ENCODE measurements at places on chromosomes 4 and X.

DNA sequence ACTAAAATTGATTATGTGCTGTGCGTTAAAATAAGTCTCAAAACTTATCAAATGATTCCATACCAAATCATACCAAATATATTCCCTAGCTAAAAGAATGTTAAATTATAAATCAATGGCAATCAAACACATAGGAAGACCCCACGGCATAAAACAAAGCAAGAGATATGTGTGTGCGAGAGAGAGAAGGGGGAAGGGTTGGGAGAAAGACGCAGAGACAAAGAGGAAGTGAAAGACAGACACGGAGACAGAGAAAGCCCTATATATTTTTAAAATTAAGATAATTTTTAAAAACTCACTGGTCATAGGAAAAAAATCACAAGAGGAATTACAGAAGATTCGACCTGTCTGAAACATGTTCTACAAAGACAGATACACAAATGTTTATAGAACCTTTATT, 371.4 kb downstream of the NLGN4X start:
- no peak for DNase-seq

DNA sequence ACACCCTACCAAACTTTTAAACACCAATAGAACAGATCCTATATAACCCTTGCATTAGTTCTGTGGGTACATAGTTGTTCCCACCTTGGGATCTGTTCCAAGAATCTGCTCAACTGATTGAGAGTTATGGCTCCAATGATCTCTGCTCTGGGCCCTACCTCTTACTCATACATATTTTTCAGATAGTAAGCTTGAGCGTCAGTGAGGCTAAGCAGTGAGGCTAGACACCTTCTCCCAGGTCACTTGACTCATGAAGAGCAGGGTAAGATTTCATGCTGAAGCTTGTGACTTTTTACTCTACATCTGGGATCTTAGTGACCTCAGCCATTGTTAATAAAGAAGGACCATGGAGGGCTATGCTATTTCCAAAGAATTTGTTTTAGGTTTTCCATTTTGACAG, 23.1 kb upstream of the TNIP3 start:
- DNase-seq = no peak

- DNase-seq = no peak
Observed at GRCh38 chrX:11089802-11090201, 21.3 kb upstream of the HCCS start.

DNA sequence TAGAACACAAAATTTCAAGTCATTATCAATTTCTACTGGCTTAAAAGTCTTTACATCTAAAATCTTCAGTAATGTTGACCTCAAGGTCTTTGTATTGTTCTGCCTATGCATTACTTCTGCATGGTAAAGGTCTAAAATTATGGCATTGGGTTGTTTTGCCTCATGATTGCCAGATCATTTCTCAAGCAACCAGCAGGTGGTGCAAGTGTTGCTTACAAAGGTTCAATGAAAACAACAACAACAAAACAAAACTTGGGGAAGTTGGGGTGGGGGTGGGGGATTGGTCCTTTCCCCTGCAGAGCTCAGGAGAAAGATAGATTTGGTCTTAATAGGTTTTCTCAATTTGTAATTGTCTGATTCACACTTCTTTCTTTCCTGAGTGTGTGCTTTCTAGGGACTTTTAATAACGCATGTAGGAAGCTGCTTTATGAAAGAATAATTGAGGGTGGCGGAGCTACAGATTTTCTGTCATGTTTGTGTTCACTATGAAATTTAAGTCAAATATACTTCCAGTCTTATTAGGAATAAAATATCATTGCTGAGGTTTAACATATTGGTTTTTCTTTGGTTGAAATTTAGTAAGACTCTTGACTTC, 145.1 kb downstream of the COL4A5 start:
- no peak for DNase-seq

DNA sequence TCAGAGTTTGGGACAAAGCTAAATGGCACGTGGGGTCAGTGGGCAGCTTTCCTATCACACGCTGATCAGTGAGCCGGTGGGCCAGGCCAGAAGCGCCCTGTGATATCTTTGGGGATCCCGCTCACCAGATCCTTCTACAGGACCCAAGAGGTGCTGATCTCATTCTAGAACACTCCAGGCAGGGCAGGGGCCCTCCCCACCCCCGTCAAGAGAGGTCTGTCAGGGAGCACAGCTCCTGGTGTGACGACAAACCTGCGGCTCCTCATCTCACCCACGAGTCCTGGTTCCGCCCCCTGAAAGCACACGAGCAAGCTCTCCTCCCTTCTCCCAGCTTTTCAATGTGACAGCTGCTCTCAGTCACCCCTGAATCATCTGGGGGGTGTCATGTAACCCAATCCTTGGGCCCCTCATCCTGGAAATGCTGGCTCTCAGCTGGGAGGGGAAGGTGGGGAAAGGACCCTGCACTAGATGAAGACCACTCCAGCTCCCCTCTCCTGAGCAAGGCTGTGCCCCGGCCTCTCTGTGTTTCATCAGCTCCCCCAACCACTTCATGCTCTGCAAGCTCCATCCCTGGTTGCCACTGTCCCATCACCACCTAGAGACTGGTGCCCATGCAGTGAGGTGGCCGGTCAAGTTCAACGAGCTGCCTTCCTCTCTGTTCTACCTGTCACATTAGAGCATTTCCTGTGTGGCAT, 4.6 kb downstream of the HCFC1 start:
- no peak for DNase-seq

- no peak for DNase-seq
Observed at GRCh38 chr4:154727540-154727939, 16.3 kb upstream of the LRAT start.

GRCh38 chrX:252957-253291, 28.3 kb upstream of the PLCXD1 start:
- no peak for DNase-seq

DNA sequence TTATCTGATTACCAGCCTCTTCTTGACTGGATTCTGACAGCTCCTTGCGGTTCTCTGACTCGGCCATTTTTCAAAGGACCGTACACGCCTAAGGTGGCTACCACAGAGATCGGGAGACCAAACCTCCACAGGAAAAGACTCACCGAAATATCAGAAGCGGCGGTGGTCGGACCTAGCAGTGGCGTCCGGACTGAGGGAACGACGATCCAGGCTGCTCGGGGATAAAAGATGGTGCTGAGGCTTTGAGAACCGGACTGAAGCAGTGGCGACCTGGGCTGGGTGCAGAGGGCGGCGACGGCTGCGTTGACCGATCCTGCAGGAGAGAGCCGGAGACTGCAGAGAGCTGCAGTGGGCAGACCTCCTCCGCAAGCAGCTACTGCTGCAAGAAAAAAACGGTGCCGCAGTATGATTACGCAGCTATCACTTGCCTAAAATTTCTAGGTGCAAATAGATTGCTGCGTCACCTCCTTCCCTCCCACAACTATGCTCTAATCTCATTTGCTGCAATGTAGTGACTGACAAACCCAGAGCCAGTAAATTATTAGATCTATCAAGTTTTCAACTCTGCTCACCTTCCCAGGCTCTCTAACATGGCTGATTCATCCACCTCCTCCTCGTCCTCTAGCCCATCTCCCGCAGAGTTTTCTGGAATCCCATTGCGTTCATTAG, at the start of gene NAP1L2:
Gene NAP1L2 (minus strand): TSS at position 426 of the 669 bp plus-strand sequence. CDS start 359 bp downstream, at position 67.
- DNase-seq = peak; percentile 0

All from fibroblast of gingiva (primary cell).